Dermis microvascular lymphatic vessel endothelial cell (primary cell): ENCODE measurements at places on chromosomes 16 and 17.

- DNase-seq, result peak; percentile 41
Observed at GRCh38 chr17:37220607-37220953, 155.2 kb upstream of the C17orf78 start.

DNA sequence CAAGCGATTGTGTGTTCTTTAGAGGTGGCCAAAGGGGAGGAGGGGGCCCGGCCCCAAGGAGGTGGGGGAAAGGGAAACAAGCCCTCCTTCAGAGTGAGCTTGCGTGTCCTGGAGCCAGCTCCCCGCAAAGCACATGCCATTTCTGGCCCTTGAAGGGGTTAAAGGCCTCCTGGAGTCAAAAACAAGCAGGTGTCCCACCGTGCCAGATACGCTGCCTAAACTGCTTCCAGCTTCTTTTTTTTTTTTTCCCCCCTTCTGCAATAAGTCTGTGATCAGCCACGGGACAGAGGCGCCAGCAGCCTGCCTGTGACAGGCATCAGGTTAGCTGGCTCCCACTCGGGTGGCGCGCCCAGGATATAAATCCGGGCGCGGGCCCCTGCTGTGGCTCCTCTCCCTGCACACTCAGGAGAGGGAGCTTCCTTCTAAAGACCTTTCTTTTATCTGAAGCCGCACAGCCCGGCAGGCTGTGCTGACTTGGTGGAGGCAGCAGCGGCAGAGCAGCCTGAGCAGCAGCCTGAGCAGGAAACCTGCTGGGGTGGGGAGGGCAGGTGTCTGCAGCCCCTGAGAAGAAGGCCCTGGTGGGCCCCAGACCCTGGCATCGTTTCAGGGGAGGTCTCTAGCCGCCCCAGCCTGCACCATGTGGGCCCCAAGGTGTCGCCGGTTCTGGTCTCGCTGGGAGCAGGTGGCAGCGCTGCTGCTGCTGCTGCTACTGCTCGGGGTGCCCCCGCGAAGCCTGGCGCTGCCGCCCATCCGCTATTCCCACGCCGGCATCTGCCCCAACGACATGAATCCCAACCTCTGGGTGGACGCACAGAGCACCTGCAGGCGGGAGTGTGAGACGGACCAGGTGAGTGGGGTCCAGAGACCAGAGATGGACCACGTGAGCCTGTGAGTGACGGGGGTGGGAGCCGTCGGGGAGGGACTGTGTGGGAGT is at the start of gene WFIKKN2:
Gene WFIKKN2 (plus strand): TSS at position 286 of the 934 bp plus-strand sequence. CDS start 352 bp downstream, at position 638.
- no peak for DNase-seq

DNA sequence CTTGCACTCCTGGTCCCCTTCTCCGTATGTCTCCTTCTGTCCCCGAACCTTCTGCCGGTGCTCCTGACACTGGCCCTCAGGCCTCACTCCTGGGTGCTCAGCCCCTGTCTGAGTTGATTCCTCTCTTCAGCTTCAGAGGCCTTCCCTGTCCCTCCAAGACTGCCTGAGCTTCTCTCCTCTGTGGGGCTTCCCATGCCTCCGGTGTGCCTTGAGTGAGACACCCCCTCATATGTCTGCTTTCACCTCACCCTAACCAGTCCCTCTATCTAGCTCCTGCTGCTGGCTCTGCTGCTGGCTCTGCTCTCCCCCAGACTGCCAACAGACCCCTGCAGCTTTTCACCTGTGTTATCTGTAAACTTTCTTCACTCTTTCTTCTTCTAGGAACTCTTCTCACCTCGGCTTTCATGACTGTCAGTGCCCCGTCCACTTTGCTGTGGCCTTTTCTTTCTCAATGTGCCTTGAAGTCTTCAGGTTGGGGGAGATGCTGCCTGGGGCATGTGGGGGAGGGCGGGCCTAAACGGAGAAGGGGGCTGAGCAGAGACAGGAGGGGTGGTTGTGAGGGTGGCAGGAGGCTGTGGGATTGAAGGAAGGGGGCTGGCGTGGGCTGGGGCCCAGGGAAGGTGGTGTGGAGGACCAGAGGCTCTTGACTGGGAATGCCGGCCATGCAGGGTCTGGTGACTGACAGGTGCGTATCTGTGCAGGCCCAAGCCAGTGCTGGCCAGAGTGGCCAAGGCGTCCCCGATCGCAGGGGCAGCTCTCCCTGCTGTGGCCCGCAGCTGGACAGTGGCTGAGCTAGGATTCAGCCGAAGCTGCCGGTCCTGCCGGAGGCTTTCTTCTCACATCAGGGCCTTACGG is 81.3 kb downstream of the METRNL start:
- no peak for DNase-seq

GRCh38 chr17:31558748-31559583 is 167.5 kb downstream of the RAB11FIP4 start:
- DNase-seq, result peak; percentile 84

DNA sequence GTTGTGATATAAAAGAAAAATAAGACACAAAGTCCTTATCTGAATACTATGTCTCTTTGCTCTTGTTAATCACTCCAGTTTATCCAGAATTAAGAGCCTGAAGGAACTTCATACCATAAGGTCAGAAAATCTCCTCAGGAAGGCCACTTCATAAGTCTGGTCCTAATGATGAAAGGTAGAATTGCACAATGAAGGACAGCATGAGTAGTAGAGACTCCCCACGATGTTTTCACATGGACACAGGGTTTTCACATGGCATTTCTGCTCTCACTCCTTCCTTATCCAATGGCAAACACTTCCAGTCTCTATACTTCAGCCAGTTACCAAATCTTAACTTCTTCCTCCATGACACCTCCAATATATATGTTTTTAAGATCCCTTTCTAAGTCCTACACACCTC is 10.2 kb upstream of the C17orf78 start:
- DNase-seq, result no peak

DNA sequence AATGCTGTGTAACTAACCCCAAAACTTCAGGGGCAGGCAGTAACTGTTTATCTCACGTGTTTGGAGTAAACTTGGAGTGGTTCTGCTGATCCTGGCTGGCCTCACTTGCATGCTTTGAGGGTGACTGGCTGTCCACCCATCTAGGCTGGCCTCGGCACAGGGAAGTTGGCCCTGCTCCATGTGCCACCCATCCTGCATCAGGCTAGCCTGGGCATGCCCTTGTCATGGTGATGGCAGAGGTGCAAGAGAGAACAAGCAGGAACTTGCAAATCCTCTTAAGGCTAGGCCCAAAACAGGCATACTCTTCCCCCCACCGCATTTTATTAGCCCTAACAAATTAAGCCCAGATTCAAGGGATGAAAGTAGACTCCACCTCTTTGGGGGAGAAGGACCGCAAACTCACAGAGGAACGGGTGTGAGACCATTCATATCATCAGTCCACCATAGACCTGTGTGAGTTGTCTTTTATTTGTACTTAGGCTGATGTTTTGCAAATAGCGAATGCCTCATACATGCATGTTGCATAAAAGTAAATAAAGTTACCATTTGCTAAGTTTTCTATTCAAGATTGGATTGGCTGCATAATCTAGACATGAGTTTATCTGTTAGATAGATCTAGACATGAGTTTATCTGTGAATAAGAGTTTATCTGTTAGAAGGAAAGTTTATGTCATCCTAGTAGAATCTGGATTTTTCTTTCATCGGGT is 221.0 kb downstream of the CCDC182 start:
- DNase-seq, result no peak

DNA sequence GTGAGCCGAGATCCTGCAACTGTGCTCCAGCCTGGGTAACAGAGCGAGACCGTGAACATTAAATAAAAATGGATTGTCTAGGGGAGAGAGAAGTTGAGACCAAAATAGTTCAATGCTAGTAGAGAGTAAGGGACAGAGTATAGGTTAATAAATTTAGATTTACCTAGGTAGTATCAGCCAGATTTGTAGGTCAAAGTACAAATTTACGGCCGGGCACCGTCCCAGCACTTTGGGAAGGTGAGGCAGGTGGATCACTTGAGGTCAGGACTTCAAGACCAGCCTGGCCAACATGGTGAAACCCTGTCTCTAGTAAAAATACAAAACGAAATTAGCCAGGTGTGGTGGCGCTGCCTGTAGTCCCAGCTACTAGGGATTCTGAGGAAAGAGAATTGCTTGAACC is 12.2 kb upstream of the BMERB1 start:
- DNase-seq, result no peak

DNA sequence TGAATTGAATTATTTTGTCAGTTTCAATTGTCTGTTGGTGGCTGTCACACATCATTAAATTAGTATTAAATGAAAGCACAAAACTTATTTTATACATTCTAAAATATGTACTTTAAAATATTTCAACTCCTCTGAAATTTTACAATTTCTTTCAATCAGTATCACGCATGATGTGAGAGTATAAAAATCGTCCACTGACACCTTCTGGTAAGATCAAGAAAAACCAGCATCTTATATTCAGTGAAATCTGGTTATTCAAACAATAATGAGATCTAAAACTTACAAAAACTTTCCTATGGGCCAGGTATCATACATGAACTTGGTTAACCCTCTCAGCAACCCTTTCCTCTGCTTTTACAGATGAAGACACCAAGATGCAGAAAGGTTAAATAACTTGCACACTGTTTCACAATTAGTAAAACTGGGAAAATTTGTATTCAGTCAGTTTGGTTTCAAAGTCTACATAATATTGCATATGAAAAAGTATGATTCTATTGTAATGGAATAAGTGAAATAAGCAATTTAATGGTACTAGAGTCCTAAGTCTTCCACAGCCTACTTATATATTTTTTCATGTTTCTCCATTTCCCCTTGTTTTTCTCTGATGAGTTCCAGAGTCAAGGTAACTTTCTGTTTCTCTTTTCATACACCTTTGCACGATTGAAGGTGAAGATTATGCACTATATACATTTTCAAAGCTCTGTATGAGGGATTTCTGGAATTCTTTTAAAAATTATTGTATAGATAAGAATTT is 58.7 kb downstream of the EFCAB5 start:
- DNase-seq, result peak; percentile 1
